Renal pelvis (tissue), 12 donors: ENCODE measurements at places on chromosomes 6 and 20. TPM values are rescaled to one million over a fixed set of nuclear protein-coding genes. Genes with fewer than 3 reads are reported as not detected.

Gene IDH3B
- polyA plus RNA-seq = 141 TPM

Gene PNLDC1
- 0.18 TPM for polyA plus RNA-seq

Gene PRSS35
- polyA plus RNA-seq = 37.5 TPM

Gene HEBP2
- 57.1 TPM for polyA plus RNA-seq

Gene NKAPL
- 2.3 TPM for polyA plus RNA-seq

Gene KHDC1L
- not detected for polyA plus RNA-seq

Gene IPCEF1
- 9.8 TPM for polyA plus RNA-seq

Gene ERVFRD-1
- 0.07 TPM for polyA plus RNA-seq

Gene TMC2
- 0.23 TPM for polyA plus RNA-seq

Gene F13A1
- 17.0 TPM for polyA plus RNA-seq

GRCh38 chr6:134436281-134436815 is 118.4 kb upstream of the SGK1 start:
- no peak for DNase-seq

GRCh38 chr20:3406481-3407039 is 909 bp downstream of the DNAAF9 start:
- peak; percentile 48 for DNase-seq

GRCh38 chr6:137237413-137238170 is 18.4 kb upstream of the IFNGR1 start:
- no peak for DNase-seq

DNA sequence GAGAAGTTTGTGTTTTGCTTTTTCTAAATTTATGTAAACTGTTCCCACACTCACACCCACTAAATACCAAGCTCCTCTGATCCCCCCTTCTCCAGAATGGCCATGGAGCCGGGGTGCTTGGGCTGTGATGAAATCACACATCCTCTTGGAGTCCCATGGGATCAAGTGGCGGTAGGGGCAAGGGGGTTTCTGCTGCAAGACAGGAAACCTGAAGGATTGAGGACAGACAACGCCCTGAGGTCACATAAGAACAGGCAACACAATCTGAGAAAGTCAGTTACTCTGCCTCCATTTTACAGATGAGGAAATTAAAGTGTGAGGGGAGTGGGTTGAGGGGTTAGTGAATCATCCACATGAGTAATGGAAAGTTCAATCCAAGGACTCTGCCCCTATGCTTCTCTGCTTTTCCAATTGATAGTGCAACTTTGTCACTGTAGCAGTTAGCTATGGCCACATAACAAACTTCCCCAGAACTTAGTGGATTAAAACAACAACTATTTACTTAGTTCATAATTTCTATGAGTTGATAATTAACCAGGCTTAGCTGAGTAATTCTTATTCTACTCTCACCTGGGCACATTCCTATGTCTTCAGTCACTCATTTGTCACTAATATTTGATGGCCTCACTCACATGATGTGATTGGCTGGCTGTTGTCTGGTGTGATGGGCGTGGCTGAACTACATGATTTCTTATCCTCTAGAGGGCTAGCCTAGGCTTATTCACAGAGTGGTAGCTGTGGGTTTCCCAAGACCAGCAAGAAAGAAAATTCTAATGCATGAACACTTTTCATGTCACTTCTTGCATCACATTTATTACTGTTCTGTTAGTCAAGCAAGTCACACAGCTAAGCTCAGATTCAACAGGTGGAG is 311.1 kb upstream of the RNF24 start:
- no peak for DNase-seq

- DNase-seq = peak; percentile 2
Observed at GRCh38 chr6:3987053-3987452, 91.9 kb downstream of the FAM217A start.

GRCh38 chr6:387293-387741 is 4.2 kb upstream of the IRF4 start:
- no peak for DNase-seq

GRCh38 chr6:68032217-68032616 is 602.9 kb upstream of the ADGRB3 start:
- no peak for DNase-seq

GRCh38 chr6:160273750-160274149 is 15.1 kb upstream of the SLC22A2 start:
- DNase-seq = no peak

DNA sequence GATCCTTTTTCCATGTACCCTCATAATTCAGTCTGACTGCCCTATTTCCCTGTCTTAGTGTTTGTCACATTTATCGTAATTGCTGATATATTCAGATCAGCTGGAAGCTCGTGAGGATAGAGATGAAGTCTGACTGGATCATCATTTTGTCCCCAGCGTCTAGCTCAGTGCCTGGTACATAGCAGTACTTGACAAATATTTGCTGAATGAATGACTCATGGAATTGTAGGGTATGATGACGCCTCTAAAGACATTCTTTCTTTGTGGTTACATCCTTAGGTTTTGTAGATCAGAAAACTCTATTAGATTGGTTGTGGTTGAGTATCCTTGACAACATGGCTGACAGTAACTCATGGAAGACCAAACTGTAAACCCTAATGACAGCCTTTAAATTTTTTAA is 68.9 kb downstream of the MTHFD1L start:
- DNase-seq = no peak

GRCh38 chr6:63434943-63435342 is 115.2 kb upstream of the LGSN start:
- DNase-seq = no peak

- no peak for DNase-seq
Observed at GRCh38 chr6:15305909-15306308, 60.0 kb downstream of the JARID2 start.

GRCh38 chr20:44941120-44941691 is 19.0 kb downstream of the TOMM34 start:
- DNase-seq = no peak

DNA sequence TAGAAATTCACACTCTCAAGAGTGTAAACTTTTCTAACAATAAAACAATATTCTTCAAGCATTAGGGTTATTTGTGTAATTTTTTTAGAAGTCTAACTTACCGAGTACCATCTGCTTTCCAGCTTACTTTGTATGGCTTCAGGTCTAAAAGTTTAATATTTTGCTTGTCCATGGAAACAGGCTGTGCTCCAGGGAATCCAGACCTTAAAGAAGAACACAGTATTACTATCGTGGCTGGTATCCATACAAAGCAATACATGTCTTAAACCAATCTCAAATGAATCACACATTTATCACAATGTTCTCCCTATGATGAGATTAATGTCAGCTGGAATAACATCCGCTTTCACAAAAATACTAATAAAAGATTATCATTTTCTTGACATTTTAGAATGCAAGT is 73.0 kb downstream of the RNGTT start:
- DNase-seq = no peak

DNA sequence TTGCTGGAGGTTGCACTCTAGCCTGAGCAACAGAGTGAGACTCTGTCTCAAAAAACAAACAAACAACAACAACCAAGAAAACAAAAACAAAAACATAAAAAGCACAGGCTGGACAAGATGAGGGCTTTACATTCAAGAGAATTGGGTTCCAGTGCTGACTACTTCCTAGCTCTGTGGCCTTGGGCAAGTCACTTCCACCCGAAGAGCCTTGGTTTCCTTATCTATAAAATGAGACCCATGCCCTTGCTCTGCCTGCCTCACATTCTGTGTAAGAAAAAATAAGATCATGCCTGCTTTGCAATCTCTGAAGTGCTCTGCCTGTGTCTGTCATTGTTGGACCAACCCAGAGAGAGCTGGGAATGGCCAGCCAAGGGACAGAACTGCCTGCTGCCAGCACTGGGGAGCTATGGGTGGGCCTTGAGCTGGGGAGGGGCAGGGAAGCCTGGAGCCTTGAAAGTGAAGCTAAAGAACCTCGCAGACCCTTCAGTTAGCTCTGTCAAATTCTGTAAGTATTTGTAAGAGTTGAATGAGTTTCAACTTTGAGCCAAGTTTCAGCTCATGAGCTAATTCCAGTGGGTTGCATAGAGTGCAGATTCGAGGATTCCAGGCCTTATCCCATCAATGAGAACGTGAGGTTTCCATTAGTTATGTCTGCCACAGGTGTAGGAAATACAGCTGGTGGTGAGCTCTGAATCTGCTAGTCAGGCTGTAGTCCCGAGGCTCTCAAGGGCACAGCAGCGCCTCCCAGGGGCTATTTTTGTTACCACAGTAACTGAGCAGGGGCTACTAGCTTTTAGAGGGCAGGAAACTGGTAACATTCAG is 93.2 kb downstream of the DLGAP4 start:
- no peak for DNase-seq

DNA sequence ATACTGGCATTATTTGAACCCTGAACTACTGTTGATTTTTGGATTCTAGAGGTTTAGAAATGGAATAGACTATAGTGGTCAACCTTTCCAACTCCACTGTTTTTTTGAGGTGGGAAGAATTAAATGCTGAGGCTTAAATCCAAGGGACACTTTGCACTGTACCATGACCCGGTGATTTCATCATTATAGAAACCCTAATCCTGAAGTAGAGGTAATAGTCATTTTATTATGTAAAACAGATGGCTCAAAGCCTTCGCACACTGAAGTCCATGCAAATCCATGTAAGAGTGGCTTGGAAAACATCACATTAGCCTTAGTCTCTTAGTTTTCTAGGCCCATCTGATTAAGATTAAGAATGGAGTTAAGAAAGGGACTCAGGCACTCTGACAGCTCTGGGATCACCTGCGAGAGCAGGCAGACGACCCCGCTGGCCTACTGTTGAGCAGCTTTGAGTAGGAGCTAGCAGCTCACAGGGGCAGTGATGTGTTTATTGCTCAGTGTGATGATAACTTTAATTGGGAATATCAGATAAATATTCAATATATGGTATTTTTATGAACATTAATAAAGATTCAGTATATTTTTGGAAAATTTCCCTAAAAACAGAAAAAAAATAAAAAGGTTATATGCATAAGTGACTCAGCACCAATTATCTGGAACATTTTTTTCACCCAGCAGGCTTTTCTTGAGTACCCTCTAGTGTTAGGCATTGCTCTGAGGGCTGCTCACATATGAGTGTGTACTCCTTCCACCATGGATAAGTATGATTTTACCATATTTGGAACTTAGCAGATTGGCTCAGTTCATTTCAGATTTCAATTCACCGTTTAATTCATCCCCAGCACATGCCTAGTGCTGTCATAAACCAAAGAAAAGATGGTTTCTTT is 13.4 kb downstream of the SLX4IP start:
- no peak for DNase-seq

- peak; percentile 14 for DNase-seq
Observed at GRCh38 chr6:110951986-110952794, 6.3 kb upstream of the GTF3C6 start.
